ENCODE measurements at places on chromosomes 12 and 14.

DNA sequence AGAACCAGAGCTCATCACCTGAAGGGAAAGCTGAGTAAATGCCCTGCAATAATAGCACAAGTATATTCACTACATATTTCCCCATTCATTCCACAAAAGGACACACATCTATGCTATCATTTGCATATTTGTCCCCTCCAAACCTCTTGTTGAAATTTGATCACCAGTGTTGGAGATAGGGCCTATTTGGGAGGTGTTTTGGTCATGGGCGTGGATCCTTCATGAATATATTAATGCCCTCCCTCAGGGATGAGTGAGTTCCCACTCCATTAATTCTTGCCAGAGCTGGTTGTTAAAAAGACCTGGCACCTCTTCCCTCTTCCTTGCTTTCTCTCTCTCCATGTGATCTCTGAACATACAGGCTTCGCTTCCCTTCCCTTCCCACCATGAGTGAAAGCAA lies 18.6 kb upstream of the ZDHHC17 start:
- DNase-seq, result no peak

DNA sequence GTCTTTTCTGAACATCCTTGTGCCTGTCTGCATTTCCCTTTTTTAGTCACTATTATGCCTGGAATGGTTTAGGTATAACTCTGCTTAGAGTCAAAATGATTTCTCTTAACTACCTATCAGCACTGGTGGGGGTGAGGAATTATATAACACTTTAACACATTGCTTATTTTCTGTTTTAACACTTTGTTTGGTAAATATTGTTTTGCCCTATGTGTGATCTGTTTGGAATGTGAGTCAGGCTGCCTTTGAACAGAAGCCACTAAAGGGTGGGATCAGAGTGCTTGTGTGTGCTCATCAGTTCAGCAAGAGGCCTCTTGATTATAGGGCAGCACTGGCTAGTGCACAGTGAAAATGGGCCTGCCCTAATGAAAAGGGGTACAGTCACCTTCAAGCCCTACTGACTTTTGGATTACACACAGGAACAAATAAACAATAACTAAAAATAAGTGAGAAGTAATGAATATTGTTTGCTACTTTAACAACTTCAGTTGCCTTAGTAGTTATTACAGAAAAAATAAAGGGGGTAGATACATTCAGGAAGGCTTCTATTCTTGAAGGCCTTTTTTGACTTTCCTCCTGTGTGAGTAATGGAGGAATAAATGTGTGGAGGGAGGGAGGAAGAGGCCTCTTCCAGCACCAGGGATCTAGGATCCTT lies 23.2 kb downstream of the NGDN start:
- DNase-seq, result no peak

DNA sequence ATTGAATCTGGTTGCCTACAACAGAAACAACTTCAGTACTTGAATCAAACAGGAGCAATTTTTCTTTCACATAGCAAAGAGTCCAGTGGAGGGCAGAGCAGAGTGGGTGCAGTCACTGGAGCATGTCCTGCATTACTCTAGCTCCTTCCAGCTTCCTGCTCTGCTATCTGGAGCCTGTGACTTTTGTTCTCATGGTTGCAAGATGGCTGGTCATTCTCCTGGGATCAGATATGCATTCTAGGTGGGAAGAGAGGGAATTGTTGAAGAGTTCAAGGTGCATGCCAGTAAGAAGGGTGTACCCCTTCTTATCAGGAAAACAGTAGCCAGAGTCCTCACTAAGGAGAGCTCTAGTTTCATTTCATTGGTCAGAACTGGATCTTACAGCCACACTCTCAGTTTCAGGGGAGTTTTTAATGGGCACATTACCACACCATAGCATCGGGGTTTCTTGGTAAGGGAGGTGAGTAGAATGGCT lies 8.0 kb downstream of the IFT43 start:
- DNase-seq, result no peak

- no peak for DNase-seq
Observed at GRCh38 chr12:130977046-130977742, 23.5 kb downstream of the ADGRD1 start.

GRCh38 chr12:116867523-116867922 lies 13.7 kb downstream of the HRK start:
- no peak for DNase-seq

GRCh38 chr14:45757655-45758054 lies 504.7 kb upstream of the MIS18BP1 start:
- no peak for DNase-seq

DNA sequence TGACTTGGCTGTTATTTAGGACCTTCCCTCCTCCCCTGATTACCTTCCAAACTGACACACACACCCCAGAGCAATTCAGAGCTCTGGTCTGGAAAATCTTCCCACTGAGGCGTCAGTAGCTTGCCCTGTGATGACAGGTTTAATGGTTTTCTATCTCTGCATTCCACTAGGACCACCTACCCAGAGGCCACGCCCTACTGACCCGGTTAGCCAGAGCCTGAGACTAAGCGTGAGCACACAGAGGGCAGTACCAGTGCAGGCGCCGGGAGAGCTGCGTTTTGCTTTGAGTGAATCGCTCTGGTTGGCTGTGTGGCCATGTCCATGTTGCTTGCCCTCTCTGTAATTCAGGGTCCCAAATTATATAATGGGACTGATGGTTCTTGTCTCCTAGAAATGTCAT lies 36.2 kb upstream of the ATP2A2 start:
- no peak for DNase-seq

DNA sequence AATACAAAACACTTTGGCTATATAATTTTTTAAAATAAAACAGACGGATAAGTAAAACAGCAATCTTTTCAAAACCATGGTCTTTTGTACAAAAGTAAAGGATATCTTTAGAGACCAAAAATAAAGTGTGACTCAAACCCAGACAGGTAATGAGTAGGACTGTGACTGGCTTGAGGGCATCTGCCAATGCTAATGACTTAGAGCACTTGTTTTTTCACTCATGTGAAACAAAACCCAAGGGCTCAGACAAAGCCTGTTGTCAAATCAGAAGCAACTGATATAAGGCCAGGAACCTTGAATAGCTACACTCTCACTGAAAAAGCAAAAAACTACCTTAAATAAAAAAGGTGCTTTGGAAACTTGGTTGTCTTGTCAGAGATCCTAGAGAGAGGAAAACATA lies 357.4 kb downstream of the TMEM117 start:
- DNase-seq, result no peak

DNA sequence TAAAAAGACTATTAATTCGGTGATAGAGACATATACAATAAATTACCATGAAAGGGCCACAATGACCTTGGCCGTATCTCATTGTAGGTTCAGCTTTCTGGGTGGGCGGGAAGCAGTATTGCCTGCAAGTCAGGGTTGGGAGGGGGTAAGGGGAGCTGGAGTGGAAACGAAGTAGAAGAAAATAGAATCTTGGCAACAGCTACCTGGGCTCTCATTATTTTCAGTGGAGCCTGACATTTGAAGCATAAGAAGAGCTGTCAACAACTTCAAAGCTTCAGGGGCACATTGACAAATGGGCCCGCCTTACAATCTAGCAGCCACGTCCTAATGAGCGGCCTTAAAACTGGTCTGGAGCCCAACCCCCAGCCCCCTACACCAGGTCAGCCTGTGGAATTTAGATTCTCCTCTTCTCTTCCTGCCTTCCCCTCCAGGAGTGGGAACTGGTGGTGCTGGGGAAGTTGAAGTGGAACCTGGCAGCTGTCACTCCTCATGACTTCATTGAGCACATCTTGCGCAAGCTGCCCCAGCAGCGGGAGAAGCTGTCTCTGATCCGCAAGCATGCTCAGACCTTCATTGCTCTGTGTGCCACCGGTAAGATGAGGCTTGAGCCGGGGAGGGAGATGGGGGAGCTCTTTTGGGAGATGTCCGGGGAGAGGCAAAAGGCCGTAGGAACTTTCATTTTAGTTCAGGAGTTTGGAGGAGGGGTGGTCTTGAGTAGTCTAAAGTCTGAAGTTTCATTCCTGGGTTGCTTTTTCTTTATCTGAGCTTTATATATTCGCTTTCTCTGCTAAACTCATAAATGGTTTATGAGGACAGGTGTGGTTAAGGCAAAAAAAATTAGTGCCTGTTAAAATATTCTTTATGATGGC lies 5.0 kb downstream of the CCND2 start:
- no peak for DNase-seq

All from CD4-positive, alpha-beta T cell treated with Interleukin-6 at 100 ng/mL for 8 hours (primary cell).